ENCODE measurements at places on chromosomes 7 and 10.

DNA sequence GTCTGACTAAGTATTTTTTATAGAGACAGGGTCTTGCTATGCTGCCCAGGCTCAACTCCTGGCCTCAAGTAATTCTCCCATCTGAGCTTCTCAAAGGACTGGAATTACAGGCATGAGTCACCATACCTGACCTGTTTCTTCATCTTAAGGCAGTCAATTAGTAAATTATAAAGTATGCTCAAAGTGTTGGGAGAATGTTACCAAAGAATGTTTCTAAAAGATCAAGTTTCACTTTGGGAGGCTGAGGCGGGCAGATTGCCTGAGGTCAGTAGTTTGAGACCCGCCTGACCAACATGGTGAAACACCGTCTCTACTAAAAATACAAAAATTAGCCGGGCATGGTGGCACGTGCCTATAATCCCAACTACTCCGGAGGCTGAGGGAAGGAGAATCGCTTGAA is 117.0 kb downstream of the ALOX5 start:
- no peak for DNase-seq

DNA sequence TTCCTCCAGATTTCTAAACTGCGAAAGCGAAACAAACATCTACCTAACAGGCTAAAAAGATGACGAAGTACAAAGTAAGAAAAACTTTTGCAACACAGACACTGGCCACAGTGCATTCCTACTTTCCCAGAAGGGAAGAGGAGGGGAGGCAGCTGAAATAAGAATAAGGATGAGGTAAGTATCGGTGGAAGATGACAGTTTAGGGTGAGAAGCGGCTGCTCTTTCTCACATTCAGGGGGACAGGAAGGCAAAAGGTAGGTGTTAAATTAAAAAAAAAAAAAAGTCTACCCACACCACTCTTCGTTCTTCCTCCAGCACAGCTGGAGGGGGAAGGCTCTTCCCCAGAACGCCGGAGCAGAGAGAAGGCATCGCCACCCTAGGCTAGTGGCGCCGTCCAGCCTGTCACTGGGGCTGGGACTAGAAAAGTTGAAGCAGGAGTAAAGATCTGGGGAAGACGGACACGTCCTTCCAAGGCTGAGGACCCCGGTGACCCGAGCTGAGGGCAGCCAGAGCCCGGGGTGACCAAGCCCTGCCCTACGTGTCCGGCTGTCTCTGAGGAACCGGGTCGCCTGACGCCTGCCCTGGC is 846 bp downstream of the DNAJC1 start:
- no peak for DNase-seq

DNA sequence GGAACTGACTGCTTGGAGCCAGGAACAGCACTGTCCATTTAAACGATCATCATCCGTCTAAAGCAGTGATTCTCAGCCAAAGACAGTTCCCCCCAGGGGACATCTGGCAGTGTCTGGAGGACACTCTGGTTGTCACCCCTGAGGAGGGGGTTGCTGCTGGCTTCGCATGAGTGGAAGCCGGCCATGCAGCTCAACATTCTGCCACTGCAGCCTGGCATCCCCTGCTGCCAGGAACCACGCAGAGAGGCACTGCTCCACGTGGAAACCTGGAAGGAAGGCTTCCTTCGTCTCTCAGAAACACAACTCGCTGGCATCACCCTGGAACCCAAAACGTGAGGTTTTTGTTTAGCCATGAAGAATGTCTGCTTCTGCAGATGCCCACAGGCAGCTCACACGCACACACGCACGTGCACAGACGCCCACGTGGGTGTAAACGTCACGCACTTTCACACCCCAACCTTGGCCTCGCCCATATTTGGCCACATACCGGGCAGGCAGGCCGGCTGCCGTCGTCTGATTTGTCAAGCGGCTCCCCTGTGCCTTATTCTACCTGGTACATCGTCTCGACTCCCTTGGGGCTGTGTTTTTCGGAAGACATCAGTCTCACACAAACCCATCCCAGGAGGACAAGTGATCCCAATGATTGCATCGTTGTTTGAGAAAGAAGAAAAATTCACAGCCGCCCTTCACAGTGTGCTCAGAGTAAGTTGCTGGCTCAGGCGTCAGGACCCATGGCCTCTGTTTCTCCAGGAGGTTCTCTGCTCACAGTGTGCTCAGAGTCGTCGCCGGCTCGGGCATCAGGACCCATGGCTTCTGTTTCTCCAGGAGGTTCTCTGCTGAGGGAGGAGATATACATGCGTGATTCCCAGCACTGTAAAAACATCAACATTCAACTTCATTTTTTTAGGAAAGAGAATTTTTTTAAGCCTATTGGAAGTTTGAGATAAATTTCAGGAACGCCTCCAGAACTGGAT is 127.2 kb upstream of the PPP2R2D start:
- DNase-seq, result no peak

GRCh38 chr10:107919626-107920235 is 755.2 kb upstream of the SORCS1 start:
- no peak for DNase-seq

GRCh38 chr10:106795619-106796018 is 368.9 kb downstream of the SORCS1 start:
- peak; percentile 2 for DNase-seq

- no peak for DNase-seq
Observed at GRCh38 chr7:5681423-5681822, 100.0 kb downstream of the RNF216 start.

DNA sequence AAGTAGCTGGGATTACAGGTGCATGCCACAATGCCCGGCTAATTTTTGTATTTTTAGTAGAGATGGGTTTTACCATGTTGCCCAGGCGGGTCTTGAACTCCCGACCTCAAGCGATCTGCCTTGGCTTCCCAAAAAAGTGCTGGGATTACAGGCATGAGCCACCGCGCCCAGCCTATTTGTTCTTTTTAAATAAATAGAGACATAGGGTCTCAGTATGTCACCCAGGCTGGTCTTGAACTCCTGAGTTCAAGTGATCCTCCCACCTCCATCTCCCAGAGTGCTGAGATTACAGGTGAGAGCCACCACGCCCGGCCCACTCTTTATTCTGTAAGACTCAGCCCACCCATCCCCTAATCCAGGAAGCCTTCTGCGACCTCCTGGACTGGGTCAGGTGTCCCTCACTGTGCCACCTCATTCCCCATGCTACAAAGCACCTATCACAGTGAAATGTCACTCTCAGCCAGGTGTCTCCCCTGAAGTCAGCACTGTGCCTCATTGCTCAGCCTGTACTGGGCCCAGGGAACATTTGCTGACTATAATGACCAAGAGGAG is 2.8 kb downstream of the TMEM120A start:
- DNase-seq, result no peak

- no peak for DNase-seq
Observed at GRCh38 chr10:31757386-31757791, 171.2 kb downstream of the ARHGAP12 start.

GRCh38 chr7:67344481-67345193 is 348.0 kb downstream of the TYW1 start:
- no peak for DNase-seq

- DNase-seq, result no peak
Observed at GRCh38 chr7:111820621-111821020, 258.3 kb upstream of the IMMP2L start.

GRCh38 chr10:59711871-59712494 is 2.3 kb upstream of the SLC16A9 start:
- DNase-seq, result no peak

DNA sequence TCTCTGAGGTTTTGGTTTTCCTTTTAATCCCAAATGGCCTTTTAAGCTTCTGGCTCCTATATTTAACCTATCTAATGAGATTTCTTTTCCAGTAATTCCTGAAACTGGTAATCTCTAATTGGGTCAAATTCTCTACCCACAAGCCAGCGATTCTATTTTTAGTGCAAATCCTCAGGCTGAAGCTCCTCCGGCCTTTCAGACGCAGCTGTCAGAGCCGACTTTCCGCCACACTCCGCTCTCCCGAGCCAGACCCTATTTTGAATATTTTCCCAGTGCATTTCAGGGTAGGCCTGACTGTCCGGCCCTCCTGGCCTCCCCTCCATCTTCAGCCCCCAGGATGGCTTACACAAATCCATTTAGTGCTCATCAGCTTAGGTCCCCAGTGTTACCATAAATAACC is 9.7 kb upstream of the ADCY1 start:
- DNase-seq, result no peak
